ENCODE measurements at places on chromosomes 3 and 15.

DNA sequence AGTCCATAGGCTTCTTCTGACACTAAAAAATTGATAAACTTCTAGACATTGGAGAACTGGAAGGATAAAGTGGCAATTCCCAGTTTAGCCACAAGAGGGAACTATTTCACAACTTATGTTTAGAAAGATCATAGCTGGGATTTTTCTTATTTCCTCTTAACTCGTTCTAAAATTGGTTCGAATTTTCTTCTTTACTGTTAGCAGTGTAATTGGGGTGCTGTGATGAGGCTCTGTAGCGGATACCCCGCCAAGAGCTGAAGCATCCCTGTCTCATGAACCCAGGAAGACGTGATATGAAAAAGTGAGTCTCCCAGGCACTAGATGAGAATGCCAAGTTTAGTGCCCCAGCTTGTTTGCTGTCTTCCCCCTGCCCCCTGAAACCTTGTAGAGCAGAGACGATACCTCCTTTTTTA, 85.1 kb downstream of the PDCD6IP start:
- DNase-seq, result peak; percentile 30

- no peak for DNase-seq
Measured at GRCh38 chr15:88912500-88912921, 668 bp downstream of the MFGE8 start.

DNA sequence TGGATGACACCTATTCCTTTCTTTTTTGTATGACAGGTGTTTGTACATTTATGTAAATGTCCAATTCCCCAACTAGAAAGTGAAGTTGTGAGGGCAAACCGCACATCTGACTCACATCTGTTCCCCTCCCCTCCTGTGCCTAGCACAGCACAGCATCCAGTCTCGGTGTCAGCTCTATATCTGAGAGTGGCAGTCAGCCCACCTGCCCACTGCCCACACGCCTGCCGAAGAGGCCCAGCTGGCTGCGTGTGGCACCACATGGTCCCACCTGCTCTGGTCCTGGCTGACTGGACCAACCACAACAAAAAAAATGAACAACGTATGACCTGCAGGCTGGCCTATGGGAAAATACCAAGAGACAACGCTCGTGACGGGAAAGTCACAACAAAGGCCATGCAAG, 62.8 kb downstream of the XXYLT1 start:
- DNase-seq, result no peak

DNA sequence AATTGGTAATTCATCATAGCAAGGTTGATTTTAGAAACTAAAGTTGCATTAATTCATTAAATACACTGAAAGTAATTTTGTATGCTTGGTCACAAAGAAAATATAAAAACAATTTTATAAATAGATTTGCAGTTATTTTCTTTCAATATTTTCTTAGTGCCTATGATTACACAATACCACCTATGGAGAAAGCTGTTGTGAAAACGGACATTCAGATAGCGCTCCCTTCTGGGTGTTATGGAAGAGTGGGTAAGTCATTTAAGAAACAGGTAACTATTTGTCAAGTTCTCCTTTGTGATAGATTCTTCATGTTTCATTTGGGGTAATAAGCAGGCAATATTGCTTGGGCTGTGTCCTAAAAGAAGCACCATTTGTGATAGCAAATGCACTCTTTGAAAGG, 3.0 kb downstream of the DUT start:
- DNase-seq, result peak; percentile 4

GRCh38 chr3:69472093-69472492, 86.2 kb upstream of the FRMD4B start:
- no peak for DNase-seq

GRCh38 chr15:46815240-46815639, 902.1 kb upstream of the SEMA6D start:
- no peak for DNase-seq

- no peak for DNase-seq
Measured at GRCh38 chr3:33750211-33750548, 32.1 kb upstream of the CLASP2 start.

DNA sequence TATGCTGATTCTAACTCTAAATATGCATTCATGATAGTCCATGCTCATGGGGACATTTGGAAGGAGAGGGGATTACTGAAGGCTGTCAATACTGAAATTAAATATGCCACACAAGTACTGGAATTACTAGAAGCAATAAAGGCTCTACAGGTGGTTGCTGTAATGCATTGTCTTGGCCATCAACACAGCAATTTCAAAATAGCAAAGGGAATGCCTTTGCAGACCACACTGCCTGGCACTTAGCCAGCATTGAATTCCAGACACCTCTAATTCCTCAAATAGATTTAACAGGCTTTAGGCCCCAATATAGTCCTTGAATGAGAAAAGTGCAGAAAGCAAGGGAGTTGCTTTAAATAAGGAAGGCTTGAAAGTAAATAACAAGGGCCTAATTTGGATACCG, 115.8 kb upstream of the PLCL2 start:
- no peak for DNase-seq

- peak; percentile 74 for DNase-seq
Measured at GRCh38 chr15:101320501-101321052, 25.5 kb upstream of the SNRPA1 start.

DNA sequence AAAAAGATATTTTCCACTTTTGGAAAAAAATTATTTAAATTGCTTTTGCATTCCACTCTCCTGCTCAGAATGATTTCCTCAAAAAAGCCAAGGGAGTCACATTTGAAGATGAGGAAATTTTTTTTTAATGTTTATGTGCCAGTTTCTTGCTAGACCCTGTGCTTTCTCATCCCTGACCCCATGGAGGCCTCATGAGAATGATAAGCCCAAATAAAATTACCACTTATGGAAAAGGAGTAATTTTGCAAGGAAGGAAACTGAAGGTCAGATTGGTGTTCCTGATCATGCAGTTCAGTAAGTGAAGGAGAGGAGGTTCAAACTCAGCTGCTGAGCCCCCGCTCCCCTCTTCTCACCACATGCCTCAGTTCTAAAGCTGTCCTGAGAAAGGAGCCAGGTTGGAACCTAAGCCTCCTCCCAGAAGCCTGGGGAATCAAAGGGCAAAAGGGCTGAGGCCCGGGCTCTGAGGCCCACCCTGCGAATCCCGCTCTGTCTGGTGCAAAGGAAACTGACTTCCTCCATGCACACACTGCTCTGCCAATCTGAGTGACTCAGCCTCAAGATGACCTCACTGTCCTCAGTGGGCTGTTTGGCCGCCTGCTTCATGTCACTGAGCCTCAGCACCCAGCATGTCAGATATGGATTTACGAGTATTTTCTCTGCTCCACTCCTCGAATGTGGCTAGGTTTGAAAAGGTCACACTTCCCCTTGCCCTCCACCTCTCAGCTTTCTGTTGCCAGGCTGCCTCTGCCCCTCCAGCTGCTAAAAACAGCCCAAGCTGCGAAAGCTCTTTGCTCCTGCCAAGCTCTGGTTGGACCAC, 56.9 kb upstream of the FLNB start:
- DNase-seq, result peak; percentile 80

DNA sequence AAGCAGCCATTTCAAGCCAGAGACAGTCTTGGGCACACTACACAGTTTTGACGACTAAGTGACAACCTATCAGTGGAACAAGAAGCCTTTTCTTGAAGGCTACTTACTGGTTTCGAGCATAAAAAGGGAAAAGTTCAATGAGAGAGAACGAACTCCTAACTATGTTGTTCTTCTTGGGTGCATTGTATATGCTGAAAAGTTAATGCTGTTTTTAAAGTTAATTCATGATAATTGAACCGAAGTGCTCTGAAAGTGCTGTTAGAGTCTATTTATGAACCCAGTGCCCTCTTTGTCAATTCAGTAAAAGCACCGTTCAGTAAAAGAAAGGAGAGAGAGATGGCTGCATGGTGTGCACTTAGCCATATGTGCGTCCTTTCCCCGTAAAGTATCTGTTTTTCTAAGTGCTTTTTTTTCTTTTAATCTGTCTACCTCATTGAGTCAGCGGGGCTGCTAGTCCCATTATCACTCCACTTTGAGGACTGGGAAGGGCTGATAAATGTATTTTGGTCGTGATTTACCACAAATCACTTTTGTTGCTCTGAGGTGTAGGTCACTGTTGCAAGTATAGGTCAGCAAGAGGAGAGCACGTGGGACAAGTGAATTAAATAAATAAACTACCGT, 380.7 kb upstream of the GOLIM4 start:
- no peak for DNase-seq

- DNase-seq, result no peak
Measured at GRCh38 chr3:156184156-156184555, 63.8 kb downstream of the KCNAB1 start.

GRCh38 chr15:89165677-89166076, 55.7 kb downstream of the RLBP1 start:
- DNase-seq, result no peak

DNA sequence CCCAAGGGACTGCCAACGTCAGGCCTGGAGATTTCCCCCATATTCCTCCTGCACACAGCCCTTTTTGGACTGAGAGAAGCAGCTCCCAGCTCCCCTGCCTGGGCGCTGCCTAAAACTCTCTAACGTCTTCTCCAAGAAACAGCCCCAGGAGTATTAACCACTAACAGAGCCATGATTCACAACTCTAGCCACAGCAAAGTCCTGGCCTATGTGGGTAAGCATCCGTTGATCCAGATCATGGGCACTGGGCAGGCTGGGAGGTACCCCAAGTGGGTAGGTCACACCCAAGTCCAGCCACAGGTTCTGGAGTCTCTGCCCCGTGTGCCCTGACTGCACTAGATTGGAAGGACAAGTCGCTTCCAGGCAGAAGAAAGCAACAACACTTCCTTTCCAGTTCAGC, 31.9 kb downstream of the NBEAL2 start:
- DNase-seq, result no peak

GRCh38 chr15:81174792-81175327, 21.8 kb upstream of the IL16 start:
- DNase-seq, result no peak

- DNase-seq, result no peak
Measured at GRCh38 chr3:41808152-41808551, 153.8 kb downstream of the ULK4 start.

- DNase-seq, result no peak
Measured at GRCh38 chr3:123159926-123160635, 41.7 kb upstream of the SEC22A start.

All from inflammatory macrophage treated with lipopolysaccharide for 1 hour (primary cell).